Thyroid gland (tissue), 4 donors: ENCODE measurements at places on chromosomes 1 and 21.

DNA sequence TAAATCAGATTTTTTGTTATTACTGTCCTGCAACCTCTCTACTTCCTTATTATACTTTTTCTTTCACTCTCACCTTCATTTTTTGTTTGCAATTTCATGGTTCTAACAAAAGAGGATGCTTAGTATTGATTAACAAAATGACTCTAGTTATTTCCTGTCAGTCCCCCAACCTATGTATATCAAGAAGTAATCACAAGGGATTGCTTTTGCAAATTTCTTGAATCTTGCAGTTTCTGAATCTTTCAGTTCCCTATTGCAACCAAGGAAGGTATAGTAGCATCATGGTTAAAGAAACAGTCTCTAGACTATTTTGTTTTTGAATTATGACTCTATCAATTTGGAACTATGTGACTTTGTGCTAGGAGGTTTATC is 446.9 kb downstream of the NEGR1 start:
- H3K36me3 ChIP-seq = no peaks in the 10 kb centered on the region
- H3K4me1 ChIP-seq = no peaks in the 10 kb centered on the region
- no peaks in the 10 kb centered on the region for H3K27me3 ChIP-seq
- no peak overlapping the region for H3K4me3 ChIP-seq
- H3K27ac ChIP-seq = no peak overlapping the region

GRCh38 chr1:63675420-63675931 is 82.3 kb downstream of the PGM1 start:
- no peak overlapping the region for H3K4me3 ChIP-seq
- no peak for DNase-seq
- peaks cover 5% of the 10 kb centered on the region for H3K4me1 ChIP-seq
- H3K27me3 ChIP-seq = no peaks in the 10 kb centered on the region
- no peaks in the 10 kb centered on the region for H3K36me3 ChIP-seq

GRCh38 chr21:28922368-28922767 is 70.3 kb downstream of the LTN1 start:
- no peaks in the 10 kb centered on the region for H3K27me3 ChIP-seq
- DNase-seq = no peak
- no peak overlapping the region for H3K27ac ChIP-seq

GRCh38 chr1:46643368-46643775 is 24.8 kb downstream of the ATPAF1 start:
- no peaks in the 10 kb centered on the region for H3K27me3 ChIP-seq
- H3K36me3 ChIP-seq = no peaks in the 10 kb centered on the region
- no peak overlapping the region for H3K27ac ChIP-seq
- DNase-seq = peak; percentile 7
- no peak overlapping the region for H3K4me3 ChIP-seq

GRCh38 chr21:45850181-45850580 is 131.4 kb upstream of the COL6A1 start:
- no peak overlapping the region for H3K27ac ChIP-seq
- H3K36me3 ChIP-seq = no peaks in the 10 kb centered on the region
- no peak overlapping the region for H3K4me3 ChIP-seq
- H3K4me1 ChIP-seq = no peaks in the 10 kb centered on the region
- no peak for DNase-seq

DNA sequence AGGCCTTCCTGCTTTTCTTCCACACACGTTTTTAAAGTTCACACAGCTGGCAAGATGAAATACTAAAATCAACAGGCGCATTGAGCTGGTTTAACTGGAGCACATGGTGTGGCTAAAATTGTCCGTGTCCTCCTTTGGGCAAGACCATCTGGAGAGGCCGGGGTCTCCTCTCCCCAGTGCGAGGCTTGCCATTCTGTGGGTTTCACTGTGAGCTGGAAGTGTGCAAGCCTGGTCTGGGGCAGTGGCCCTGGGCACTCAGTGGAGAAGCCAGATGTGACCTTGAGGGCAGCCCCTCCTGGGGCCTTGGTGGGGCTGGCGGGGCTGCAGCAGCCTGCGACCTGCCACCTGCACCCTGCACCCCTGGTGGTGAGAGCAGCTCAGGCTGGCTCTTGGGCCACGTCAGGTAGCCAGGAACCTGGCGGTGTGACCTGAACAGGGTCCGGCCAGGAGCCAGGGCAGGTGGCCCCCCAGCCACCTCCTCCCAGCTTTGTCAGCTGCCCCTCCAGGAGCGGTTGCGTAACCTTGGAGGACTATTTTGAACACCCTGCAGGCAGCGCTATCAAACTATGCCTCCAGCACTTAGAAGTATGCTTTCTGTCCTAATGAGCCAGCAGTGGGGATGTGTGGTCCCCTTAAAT is 52.4 kb downstream of the SLC37A1 start:
- H3K36me3 ChIP-seq = peaks cover 58% of the 10 kb centered on the region
- no peaks in the 10 kb centered on the region for H3K4me1 ChIP-seq
- no peaks in the 10 kb centered on the region for H3K27me3 ChIP-seq
- DNase-seq = no peak

DNA sequence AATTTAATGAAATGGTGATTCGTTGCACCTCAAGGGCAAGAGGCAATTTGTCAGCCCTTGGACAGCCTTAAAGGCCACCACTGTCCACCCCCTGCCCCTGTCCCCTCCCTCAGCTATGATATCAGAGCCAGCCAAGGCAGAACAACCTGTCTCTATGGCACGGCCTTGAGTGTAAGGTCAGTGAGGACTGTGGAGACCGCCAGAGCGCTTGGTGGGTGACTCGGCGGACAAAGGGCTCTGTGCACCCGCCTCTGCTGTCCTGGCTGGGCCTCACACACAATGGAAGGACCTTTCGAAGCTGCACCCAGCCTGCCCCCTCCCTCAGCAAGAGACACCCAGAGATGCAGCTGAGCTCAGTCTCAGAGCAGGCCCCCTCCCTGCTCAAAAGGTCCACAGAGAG is 50.6 kb downstream of the SDC3 start:
- no peaks in the 10 kb centered on the region for H3K27me3 ChIP-seq
- no peaks in the 10 kb centered on the region for H3K4me1 ChIP-seq
- no peaks in the 10 kb centered on the region for H3K36me3 ChIP-seq
- H3K4me3 ChIP-seq = no peak overlapping the region
- H3K27ac ChIP-seq = no peak overlapping the region
- no peak for DNase-seq

DNA sequence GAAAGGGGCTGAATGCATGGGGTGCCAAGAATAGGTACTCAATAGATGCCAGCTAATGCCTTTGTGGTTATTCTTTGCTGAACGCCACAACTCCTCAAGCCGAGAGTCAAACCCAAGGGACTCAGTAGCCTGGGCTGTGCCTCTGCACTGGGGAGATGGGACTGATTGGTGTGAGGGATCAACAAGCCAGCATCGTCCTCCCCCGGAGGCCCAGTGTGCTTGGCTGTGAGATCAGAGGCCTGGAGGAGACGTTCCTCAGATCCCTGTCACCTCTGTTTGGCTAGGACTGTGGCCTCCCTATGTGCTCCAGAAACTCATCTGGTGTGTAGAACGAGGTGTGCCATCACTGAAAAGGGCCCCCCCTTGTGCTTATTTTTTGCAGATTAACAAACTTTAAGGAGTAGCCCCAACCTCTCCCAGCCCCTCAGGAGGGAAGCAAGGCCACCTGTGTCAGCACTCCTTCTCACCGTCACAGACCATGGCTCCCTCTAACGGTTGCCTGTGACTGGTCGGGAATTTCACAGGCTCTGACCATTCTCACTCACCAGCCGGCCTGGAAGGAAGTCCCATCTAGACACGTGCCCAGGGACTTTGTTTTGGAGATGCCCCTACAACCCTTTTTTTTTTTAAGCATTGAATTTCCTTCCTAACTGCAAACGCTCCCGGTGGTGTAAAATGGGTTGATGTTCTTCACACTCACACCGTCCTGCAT is 194.0 kb upstream of the VAMP3 start:
- H3K36me3 ChIP-seq = no peaks in the 10 kb centered on the region
- H3K27me3 ChIP-seq = no peaks in the 10 kb centered on the region
- DNase-seq = peak; percentile 35
- no peak overlapping the region for H3K4me3 ChIP-seq

DNA sequence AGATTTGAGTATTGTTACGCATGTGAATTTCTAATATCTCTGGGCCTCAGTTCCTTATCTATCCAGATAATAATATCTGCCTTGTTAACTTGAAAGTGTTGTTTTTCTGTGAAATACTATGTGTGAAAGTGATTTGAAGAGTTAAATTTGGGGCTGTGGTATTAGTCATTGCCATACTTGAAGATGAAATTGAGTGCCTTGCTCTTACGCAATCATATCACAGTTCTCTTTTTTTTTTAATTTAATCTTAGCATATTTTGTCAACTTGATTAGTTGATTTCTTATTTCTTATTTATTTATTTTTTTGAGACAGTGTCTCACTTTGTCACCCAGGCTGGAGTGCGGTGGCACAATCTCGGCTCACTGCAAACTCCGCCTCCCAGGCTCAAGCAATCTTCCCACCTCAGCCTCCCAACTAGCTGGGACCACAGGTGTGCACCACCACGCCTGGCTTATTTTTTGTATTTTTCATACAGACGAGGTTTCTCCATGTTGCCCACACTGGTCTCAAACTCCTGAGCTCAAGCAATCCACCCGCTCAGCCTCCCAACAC is 31.0 kb downstream of the AGO4 start:
- DNase-seq = no peak
- no peaks in the 10 kb centered on the region for H3K4me1 ChIP-seq
- H3K27me3 ChIP-seq = no peaks in the 10 kb centered on the region
- H3K27ac ChIP-seq = no peak overlapping the region

DNA sequence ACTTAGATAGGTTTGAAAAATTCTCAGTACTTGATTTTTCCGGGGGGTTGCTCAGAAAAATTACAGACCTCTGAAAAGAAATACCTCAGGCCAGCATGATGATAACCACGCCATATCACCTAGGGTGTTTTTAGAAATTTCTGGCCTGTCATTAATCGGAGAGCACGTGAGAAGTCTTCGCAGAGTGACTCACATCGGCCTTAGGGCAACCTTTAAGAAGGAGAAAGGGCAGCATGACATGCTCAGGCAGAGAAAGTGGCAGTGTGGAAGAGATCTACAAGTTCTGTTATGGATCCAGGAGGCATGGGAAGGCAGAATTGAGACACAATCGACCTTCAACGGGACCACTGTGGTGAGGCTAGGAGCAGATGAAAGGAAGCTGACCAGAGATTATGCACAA is 506.3 kb downstream of the LMO4 start:
- no peak overlapping the region for H3K27ac ChIP-seq
- no peaks in the 10 kb centered on the region for H3K27me3 ChIP-seq
- DNase-seq = no peak

GRCh38 chr1:214983126-214983869 is 99.2 kb upstream of the KCNK2 start:
- H3K36me3 ChIP-seq = no peaks in the 10 kb centered on the region
- no peaks in the 10 kb centered on the region for H3K27me3 ChIP-seq
- no peak overlapping the region for H3K4me3 ChIP-seq
- peaks cover 24% of the 10 kb centered on the region for H3K4me1 ChIP-seq
- H3K27ac ChIP-seq = no peak overlapping the region
- DNase-seq = no peak

- no peak overlapping the region for H3K4me3 ChIP-seq
- H3K27me3 ChIP-seq = no peaks in the 10 kb centered on the region
- H3K4me1 ChIP-seq = no peaks in the 10 kb centered on the region
- no peak for DNase-seq
- H3K36me3 ChIP-seq = no peaks in the 10 kb centered on the region
Observed at GRCh38 chr1:89295187-89295586, 22.5 kb upstream of the GBP5 start.

GRCh38 chr21:38925478-38925877 is 119.7 kb downstream of the ETS2 start:
- H3K27me3 ChIP-seq = no peaks in the 10 kb centered on the region
- H3K4me1 ChIP-seq = peaks cover 31% of the 10 kb centered on the region
- no peak for DNase-seq
- H3K4me3 ChIP-seq = no peak overlapping the region
- peak overlapping the region; percentile 7 for H3K27ac ChIP-seq

GRCh38 chr1:50964863-50965262 is 4.8 kb upstream of the FAF1 start:
- H3K36me3 ChIP-seq = no peaks in the 10 kb centered on the region
- H3K4me3 ChIP-seq = no peak overlapping the region
- H3K4me1 ChIP-seq = peaks cover 13% of the 10 kb centered on the region
- H3K27me3 ChIP-seq = no peaks in the 10 kb centered on the region
- DNase-seq = no peak

DNA sequence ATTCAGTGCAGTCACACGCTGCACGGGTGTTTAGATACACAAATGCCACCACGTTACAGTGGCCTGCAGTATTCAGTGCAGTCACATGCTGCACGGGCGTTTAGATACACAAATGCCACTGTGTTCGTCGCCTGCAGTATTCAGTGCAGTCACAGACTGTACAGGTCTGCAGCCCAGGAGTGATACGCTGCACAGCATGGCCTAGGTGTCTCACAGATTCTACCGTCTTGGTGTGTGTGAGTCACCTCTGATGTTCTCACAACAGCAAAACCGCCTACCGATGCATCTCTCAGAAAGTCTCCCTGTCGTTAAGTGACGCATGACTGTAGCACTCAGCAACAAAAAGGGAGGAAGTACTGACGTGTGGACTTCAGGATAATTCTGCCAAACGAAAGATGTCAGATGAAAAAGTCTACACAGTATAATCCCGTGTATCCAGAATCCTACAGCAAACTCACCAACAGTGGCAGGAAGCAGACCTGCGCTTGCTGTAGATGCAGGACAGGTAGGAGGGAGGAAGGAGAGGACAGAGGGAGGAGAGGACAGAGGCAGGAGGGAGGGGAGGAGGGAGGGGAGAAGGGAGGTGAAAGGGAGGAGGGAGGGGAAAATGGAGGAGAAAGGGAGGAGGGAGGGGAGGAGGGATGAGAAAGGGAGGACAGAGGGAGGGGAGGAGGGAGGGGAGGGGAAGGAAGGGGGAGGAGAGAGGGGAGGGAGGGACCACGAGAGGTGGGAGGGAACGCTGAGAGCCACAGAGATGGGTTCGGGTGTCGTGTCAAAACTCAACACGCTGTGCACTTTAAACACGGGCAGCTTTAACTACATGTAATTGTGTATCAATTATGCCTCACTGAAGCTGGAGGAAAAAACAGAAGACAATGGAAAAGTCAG is 36.3 kb upstream of the PCBP3 start:
- H3K27ac ChIP-seq = no peak overlapping the region
- no peaks in the 10 kb centered on the region for H3K27me3 ChIP-seq
- no peak overlapping the region for H3K4me3 ChIP-seq

- H3K27me3 ChIP-seq = no peaks in the 10 kb centered on the region
- no peak overlapping the region for H3K4me3 ChIP-seq
- DNase-seq = peak; percentile 42
- no peak overlapping the region for H3K27ac ChIP-seq
- peaks cover 1% of the 10 kb centered on the region for H3K4me1 ChIP-seq
Observed at GRCh38 chr1:203166192-203166940, 9.3 kb downstream of the MYBPH start.

GRCh38 chr1:41546833-41547135 is 62.3 kb upstream of the EDN2 start:
- H3K27me3 ChIP-seq = no peaks in the 10 kb centered on the region
- H3K4me3 ChIP-seq = no peak overlapping the region
- no peak for DNase-seq
- peaks cover 12% of the 10 kb centered on the region for H3K4me1 ChIP-seq

- DNase-seq = no peak
- H3K27me3 ChIP-seq = no peaks in the 10 kb centered on the region
- no peak overlapping the region for H3K4me3 ChIP-seq
- H3K36me3 ChIP-seq = no peaks in the 10 kb centered on the region
Observed at GRCh38 chr1:85656948-85657347, 51.3 kb downstream of the ZNHIT6 start.

- H3K27me3 ChIP-seq = no peaks in the 10 kb centered on the region
- no peak overlapping the region for H3K27ac ChIP-seq
- H3K36me3 ChIP-seq = no peaks in the 10 kb centered on the region
- no peak for DNase-seq
- H3K4me3 ChIP-seq = no peak overlapping the region
Observed at GRCh38 chr1:187762118-187762517, 933.4 kb downstream of the PLA2G4A start.
